ENCODE measurements at places on chromosomes 5 and 9.

GRCh38 chr9:124733964-124734740, 37.0 kb downstream of the NR6A1 start:
- no peak for DNase-seq

- no peak for DNase-seq
These were observed 440.5 kb upstream of the SGCD start for GRCh38 chr5:155886311-155887031.

- no peak for DNase-seq
These were observed 50.2 kb downstream of the SMC2 start for GRCh38 chr9:104144336-104144735.

DNA sequence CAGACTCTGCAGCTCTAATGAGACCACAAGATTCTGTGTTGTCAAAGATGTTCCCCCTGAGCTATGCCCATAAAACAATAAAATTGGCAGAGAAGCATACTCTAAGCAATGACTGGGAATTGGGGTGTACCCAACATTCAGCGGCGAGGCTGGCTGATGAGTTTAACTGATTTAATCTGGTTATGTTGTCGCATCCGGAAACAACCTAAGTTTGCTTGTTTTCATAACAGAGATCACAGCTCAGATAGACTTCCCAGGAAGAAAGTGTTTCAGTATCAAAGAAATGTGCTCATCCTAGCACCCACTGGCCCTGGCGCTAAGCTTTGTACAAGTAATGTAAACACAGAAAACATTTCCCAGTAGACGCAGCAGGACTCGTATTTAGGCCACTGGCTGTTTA, 7.4 kb downstream of the SEMA5A start:
- DNase-seq = no peak

- no peak for DNase-seq
These were observed 55.5 kb upstream of the FUBP3 start for GRCh38 chr9:130523921-130524320.

All from cortex of kidney (tissue), 1 donor.